ENCODE measurements at places on chromosomes 1 and 21.

- DNase-seq: no peak
Measured at GRCh38 chr1:185663771-185664296, 70.4 kb upstream of the HMCN1 start.

GRCh38 chr1:103489935-103490334 lies 35.6 kb upstream of the RNPC3 start:
- DNase-seq: no peak

DNA sequence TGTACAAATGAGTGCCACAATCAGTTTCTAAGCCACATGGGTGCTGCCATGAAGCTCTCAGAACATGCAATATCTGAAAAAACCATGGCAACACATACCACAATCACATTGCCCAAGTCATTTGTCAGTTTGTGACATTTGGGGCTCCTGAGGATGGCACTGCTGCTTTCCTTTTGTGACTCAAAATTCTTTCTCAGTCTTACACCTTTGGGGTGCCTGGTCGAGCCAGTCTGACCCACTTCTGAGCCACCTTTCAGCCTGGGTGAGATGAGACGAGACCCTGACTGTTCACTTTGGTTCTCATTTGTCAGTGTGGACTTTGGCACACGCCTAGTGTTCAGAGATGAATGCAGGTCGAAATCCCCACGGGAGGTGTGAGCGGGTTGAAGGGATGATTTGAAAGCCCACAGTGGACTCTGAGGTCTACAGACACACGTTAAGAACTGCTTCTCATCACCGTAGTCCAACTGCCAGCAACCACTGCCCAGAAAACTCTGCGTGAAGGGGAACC lies 8.0 kb downstream of the BATF3 start:
- DNase-seq: no peak

DNA sequence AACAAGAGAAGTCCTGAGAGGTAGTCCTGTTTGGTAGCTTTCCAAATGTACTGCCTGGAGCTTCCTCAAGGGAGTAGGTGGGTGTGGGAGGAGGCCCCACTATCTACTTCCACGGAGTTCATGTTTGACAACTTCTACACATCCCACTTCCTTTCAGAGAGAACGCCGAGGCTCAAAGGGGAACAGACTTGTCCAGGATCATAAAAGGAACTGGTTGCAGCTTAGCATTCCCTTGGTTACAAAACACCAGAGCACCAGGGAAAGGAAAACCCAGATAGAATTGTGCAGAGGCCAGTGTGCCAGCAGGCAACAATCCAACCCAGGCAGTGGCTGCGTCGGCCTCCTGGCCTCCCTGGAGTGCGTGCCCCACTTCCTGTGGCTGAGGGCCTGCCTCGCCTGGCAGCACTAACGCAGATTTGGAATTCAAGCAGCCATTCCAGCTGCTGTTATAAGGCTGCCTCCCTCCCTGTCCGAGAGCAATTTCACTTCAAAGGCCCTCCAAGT lies 4.2 kb upstream of the RAP1GAP start:
- no peak for DNase-seq

- no peak for DNase-seq
Measured at GRCh38 chr21:46627726-46628125, 7.7 kb upstream of the PRMT2 start.

DNA sequence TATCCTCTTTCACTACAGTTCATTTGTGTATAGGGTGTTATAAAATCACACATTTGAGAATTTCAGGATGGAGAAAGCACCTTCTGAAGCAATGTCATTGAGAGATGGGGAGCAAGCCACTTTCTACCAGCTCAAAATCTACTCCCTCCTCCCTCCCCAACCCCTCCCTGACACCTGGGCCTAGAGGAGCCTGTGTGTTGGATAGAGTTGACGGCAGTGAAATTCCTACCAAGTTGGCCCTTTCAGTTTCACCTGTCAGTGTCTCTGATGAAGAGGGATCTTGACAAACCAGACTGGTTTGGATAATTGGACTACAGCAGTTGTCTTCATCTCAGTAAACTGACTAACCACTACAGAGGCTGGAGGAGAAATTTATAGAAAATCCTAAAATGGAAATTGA lies 125.0 kb upstream of the HOOK1 start:
- DNase-seq: no peak

DNA sequence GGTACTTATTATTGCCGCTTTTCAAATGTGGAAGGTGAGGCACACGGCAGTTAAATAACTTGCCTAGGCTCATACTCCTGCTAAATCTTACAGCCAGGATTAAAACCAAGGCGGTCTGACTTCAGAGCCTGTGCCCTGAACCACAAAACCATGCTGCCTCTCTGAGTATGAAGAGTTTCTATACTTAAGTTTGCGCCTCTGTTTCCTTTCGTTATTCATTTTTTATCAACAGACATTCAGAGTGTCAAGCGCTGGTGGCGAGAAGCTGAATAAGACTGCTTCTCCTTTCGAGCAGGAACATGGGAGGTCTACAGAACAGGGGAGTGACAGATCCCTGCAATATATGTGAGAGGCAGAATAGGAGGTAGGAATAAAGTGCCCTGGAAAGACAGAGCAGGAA lies 96.0 kb upstream of the DUSP10 start:
- peak; percentile 39 for DNase-seq

All from naive B cell (primary cell).